ENCODE measurements at places on chromosomes 1 and 21.

GRCh38 chr1:172287208-172287607 lies 133.3 kb upstream of the C1orf105 start:
- no peak for DNase-seq

DNA sequence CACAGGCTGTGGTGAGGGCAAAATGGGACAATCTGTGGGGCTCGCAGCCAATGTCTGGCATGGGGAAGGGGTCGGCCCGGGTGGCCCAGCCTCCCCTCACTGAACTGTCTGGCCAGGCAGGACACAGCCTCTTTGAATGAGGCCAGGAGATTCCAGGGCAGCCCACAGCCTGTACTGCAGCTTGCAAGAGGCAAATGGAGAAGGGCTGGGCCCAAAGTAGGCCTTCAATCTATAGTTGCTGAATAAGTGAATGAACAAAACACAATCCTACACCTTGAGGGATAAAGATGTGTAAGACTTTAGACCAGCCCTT lies 23.2 kb downstream of the SLC27A3 start:
- no peak for DNase-seq

DNA sequence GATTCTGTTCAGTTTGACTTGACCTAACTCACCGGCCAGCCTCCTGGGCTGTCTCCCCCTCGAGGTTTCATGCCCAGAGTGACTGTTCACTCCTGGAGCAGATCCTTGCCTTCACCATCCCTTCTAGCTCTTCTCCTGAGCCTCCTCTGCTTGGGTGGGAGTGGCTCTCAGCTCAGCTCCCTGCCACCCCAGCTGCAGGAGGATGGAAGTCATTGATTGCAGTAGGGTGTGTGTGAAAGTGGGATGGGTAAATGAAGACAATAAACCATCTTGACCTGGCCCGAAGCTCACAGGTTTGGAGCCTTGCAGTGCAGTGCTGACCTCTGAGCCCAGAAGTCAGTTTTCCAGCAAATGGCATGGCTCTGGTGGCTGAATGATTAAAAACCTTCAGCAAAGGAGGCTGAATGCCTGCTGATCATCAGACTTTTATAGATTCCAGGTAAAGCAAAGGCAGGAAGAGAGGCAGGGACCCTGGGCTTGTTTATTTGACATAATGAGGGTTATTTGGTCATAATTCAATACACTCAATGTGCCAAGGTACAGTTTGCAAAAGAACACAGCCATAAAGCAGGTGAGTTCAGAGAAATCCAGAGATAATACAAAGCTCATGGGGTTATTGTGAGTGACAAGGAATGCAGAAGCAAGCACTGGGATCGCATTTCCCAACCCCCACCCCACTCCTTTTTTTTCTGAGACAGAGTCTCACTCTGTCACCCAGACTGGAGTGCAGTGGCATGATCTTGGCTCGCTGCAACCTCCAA lies 17.5 kb upstream of the TFF3 start:
- DNase-seq = no peak

DNA sequence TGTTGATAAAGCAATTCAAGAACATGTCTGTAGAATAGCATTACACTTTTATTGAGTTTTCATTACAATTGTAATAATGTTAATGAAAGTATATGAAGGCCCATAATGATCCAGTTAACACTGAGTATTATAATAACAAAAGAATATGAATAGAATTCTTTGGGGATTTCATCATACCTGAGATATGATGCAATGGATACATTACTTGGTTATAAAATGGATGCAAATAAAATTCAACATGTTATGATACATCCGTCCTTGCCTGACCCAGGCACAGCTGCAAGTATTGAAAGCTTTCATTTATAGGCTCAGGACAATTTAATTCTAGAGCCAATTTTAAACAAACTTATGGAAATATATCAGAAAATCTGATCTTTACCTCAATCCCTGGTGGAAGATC lies 8.2 kb upstream of the KCNA3 start:
- DNase-seq = no peak
